ENCODE measurements at places on chromosomes 5 and 9.

- no peak for DNase-seq
Measured at GRCh38 chr5:41012318-41012717, 58.8 kb downstream of the MROH2B start.

DNA sequence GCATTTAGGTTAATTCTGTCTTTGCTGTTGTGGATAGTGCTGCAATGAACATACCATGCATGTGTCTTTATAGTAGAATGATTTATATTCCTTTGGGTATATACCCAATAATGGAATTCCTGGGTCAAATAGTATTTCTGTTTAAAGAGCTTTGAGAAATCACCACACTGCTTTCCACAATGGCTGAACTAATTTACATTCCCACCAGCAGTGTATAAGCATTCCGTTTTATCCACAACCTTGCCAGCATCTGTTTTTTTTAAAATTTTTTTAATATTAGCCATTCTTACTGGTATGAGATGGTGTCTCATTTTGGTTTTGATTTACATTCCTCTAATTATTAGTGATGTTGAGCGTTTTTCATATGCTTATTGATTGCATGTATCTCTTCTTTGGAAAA is 15.5 kb upstream of the TARS1 start:
- DNase-seq: no peak

DNA sequence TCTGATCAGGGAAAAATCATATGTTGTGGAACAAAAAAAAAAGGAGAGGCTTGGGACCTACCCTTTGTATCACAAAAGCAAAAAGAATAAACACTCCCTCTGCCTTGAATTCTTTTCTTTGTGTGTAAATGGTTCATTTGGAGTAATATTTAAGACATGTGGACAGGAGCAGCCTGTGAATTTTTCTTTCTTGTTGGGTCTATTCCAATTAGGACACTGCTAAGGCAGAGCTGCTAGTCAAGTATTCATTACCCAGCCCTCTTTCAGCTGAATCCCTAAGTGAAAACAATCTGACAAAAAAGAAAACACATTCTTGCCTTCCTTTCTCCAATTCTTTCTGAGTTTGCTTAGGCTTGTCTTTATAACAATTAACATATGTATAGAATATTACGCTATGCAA is 330.0 kb downstream of the EBF1 start:
- no peak for DNase-seq

DNA sequence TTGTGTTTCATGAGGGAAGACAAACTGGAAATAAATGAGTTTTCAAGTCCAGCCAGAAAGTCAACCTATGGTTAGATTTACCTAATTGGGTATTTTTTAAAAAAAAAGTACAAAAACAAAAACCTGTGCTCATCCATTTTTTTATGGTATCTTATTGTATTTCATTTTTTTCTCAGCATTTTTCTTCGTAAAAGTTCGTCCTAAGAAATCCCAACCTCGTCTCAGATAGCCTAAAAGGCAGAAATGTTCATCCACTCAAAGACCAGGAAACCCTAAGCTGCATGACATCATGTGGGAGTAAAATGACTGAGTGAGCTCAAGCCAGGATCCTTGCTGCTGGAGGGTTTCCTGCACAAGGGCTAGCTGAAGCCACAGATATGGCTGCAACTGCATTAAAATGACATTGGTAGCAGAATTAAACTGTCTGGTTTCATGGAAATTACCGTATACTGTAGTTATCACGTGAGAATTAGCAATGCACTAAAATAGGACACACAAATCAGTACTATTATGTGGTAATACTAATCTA is 70.4 kb downstream of the NFIB start:
- DNase-seq: no peak

GRCh38 chr9:20552874-20553557 is 69.3 kb downstream of the MLLT3 start:
- no peak for DNase-seq

- no peak for DNase-seq
Measured at GRCh38 chr9:109005678-109006077, 7.6 kb downstream of the CTNNAL1 start.

DNA sequence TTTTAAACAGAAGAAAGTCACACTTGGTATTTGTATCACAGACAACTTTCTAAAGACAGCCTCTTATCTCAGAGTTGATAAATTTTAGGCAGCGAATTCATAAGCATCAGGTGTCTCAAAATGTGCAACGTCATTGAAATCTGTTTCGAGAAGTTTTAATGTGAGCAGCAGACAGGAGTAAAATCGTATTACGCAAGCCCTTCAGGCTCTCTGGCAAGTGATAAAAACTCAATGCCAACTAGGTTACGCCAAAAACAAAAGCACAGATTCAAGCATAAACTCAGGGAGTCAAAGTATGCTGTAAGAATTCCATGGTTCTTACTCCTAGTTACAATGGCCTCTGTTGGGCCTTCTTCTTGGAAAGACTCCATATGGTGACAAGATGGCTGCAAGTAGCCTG is 244.7 kb downstream of the SEMA5A start:
- no peak for DNase-seq

- no peak for DNase-seq
Measured at GRCh38 chr5:31194468-31194813, 955 bp downstream of the CDH6 start.

GRCh38 chr9:78238046-78239038 is 2.5 kb downstream of the CEP78 start:
- no peak for DNase-seq

DNA sequence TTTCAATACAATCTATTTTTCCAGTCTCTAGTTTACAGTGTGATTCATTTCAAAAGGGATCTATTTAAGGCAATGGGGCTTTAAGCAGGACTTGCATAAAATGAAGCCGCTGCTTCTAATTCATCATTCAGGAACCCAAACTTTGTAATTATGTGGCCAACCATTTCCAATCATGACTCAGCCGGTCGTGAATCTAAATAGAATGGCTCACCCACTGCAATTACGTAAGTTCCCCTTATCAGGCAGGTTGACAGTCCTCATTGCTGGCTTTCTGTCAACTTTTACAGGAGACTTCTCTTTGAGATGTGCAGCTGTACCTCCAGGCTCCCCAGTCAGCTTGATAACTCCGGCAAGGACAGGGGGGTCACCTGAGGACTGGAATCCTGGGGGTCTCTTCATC is 152.8 kb upstream of the DAP start:
- no peak for DNase-seq

- peak; percentile 43 for DNase-seq
Measured at GRCh38 chr5:102815540-102816332, 60.6 kb downstream of the PAM start.

DNA sequence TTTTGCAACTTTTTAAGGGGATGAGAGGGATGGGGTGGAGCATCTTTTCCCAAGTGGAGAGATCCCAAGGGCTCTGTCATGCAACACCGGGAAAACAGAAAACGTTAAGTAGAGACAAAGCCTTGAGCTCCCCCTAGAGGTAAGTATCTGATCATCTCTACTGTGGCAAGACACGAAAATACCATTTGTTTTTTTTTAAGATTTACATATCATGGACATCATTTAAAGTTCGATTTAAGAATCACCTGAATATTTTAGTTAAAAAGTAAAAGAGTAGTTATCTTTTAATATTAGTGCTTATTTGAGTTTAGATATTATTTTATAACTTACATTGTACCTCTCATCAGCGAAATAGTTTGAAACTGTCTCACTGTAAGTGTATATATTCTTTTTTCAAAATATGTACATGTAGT is 200.4 kb downstream of the LRRC70 start:
- peak; percentile 49 for DNase-seq

GRCh38 chr5:155729684-155730059 is 597.3 kb upstream of the SGCD start:
- peak; percentile 55 for DNase-seq

DNA sequence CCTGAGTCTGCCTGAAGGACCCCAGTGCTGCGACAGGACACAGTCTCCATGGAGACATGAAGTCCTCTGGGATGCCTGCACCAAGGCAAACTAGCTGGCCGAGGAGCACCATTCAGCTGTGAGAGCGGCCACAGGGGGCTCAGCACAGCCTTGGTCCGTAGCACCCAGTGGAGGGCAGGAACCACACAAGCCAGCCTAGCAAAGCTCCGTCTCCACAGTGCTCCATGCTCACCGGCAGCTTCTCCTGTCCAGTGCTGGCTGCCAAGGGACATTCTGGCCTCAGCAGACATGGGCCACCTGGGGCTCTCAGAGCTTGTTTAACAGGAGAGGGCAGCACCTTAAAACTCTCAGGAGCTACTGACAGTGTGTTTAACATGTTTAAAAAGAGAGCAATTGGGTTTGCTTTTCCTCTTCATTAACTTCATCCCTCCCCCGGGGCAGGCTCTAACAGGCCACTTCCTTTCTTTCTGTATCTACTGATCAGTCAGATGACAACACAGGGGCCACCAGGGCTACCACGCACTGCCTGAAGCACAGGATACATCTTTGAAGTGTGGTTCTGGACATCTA is 57.0 kb downstream of the SECISBP2 start:
- DNase-seq: no peak

GRCh38 chr5:180161420-180162303 is 47.3 kb downstream of the RASGEF1C start:
- DNase-seq: peak; percentile 48

DNA sequence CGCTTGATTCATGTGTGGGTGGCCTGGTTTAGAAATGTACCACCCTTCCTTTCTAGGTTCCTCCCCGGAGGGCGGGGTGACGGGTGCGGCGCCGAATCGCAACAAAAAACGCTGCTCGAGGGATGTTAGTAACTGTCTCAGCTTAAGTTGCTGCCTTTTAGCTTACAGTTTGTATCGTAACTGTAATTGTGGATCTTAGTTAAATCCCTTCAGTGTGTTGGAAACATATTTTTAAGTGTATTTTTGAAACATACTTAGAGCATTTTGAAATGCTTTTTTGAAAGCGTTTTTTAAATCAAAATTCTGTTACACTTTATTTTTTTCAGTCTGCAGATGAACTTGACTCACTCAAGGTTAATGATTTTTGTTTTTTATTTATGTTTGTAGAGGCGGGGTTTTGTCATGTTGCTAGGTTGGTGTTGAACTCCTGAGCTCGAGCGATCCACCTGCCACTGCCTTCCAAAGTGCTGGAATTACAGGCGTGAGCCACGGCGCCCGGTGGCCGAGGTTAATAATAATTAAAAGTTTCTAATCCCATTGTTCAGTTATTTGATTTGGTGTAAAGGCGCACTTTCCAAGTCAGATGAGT is 997 bp upstream of the CHD1 start:
- DNase-seq: no peak

DNA sequence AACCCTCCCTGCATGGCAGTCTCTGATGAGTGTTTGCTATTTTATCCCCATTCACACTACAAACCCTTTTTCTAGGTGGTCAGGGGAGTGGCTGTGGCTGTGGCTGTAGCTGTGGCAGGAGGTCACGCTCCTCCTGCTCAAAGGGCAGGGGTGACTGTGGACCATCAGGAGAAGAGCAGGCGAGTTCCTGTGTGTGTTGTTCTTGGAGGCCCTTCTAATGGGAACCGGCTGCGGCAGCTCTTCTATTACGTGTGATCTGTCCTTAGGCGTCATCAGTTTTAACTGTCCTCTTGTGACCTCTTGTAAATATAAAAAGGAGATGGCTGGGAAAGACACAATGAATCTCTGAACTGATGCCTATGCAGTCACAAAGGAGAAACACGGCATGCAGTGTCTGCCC is 65.1 kb downstream of the ANKH start:
- DNase-seq: no peak

All from NCI-H2171 treated with DMSO at 0.1 percent for 48 hours (cell line).